DND-41 (cell line): ENCODE measurements at places on chromosomes 6 and 20.

- H3K27me3 ChIP-seq, result no peaks in the 10 kb centered on the region
- no peaks in the 10 kb centered on the region for H3K4me1 ChIP-seq
- no peak overlapping the region; the same call in 1 of the 2 replicates for H3K27ac ChIP-seq
- H3K4me3 ChIP-seq, result no peak overlapping the region
- DNase-seq, result no peak
Measured at GRCh38 chr6:166318649-166319600, 10.7 kb upstream of the PRR18 start.

GRCh38 chr20:10362674-10363073 lies 71.3 kb downstream of the MKKS start:
- no peaks in the 10 kb centered on the region for H3K36me3 ChIP-seq
- no peak for DNase-seq
- no peaks in the 10 kb centered on the region for H3K27me3 ChIP-seq
- H3K4me3 ChIP-seq, result no peak overlapping the region

GRCh38 chr6:35216412-35216732 lies 2.6 kb downstream of the SCUBE3 start:
- no peak overlapping the region for H3K4me3 ChIP-seq
- DNase-seq, result no peak
- no peaks in the 10 kb centered on the region for H3K4me1 ChIP-seq

DNA sequence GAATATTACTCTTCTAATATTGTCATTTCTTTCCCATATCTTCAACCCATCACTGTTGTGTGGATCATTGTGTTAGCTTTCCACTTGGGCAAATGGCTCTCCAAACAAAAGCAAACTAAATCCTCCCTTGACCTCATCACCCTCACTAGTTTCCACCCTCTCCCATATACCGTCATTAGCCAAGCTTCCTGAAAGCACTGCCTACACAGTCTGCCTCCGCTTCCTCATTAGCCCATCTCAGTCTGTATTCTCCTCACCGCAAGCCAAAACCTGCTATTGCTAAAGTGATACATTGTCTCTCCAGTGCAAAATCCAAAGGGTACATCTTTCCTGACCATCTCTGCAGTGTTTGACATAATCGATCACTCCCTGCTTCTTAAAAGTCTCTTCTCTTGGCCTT lies 212.6 kb downstream of the CLIC5 start:
- no peak overlapping the region for H3K4me3 ChIP-seq
- H3K4me1 ChIP-seq, result no peaks in the 10 kb centered on the region
- H3K27ac ChIP-seq, result no peak overlapping the region
- no peak for DNase-seq
- no peaks in the 10 kb centered on the region for H3K27me3 ChIP-seq

- no peaks in the 10 kb centered on the region for H3K27me3 ChIP-seq
- no peaks in the 10 kb centered on the region for H3K36me3 ChIP-seq
- H3K4me1 ChIP-seq, result no peaks in the 10 kb centered on the region
- H3K27ac ChIP-seq, result no peak overlapping the region
Measured at GRCh38 chr6:72787391-72788031, 165.6 kb downstream of the KCNQ5 start.

DNA sequence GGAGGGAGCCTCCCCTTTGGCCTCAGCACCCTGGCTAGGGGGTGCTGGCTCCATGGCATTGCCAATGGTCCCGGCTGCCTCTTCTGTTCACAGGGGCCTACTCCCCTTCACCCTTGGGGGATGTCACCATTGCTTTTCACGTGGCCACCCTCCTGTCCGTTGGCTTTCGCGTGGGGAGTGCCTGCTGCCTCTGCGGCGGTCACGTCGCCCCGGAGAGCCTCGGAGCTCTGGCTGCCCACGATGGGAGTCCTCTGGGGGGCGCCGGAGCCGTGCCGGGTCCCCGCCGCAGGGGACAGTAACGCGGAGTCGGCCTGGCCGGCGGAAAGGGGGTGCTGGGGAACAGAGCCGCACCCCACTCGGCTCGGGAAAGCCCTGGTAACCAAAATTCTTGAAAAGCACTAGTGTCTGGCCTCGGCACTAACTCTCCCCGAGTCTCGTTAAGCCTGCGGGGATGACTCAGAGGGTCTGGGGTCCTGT lies 661 bp upstream of the HEBP2 start:
- peak; percentile 16 for DNase-seq
- H3K4me1 ChIP-seq, result peaks cover 16% of the 10 kb centered on the region

- H3K27me3 ChIP-seq, result no peaks in the 10 kb centered on the region
- no peak overlapping the region for H3K27ac ChIP-seq
- no peak for DNase-seq
- no peak overlapping the region for H3K4me3 ChIP-seq
- H3K4me1 ChIP-seq, result no peaks in the 10 kb centered on the region
Measured at GRCh38 chr6:24899997-24900325, 35.8 kb downstream of the RIPOR2 start.

DNA sequence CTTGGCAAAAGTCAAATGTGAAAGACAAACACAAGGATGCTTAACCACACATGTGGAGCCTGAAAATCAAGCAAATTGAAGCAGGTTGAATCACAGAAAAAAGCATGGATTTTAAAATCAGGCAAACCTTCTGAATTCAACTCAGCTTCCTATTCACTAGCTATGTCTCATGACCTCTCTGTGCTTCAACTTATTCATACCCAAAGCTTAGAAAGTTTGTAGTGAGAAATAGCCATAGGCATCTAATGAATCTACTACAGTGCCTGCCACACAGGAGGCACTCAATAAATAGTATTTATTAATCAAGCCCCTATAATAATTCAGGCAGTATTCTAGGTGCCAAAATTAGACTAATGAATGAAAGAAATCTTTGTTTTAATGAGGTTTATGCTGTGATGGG lies 112.2 kb upstream of the TNFAIP3 start:
- H3K27ac ChIP-seq, result no peak overlapping the region
- DNase-seq, result no peak
- H3K4me1 ChIP-seq, result no peaks in the 10 kb centered on the region
- no peak overlapping the region for H3K4me3 ChIP-seq

- H3K4me1 ChIP-seq, result peaks cover 29% of the 10 kb centered on the region
- peaks cover 70% of the 10 kb centered on the region for H3K36me3 ChIP-seq
- no peaks in the 10 kb centered on the region for H3K27me3 ChIP-seq
- H3K27ac ChIP-seq, result no peak overlapping the region; the same call in 1 of the 2 replicates
Measured at GRCh38 chr20:63957004-63957689, 931 bp upstream of the UCKL1 start.

- peaks cover 3% of the 10 kb centered on the region for H3K4me1 ChIP-seq
- DNase-seq, result no peak
- no peaks in the 10 kb centered on the region for H3K36me3 ChIP-seq
- H3K27me3 ChIP-seq, result no peaks in the 10 kb centered on the region
- H3K4me3 ChIP-seq, result no peak overlapping the region
Measured at GRCh38 chr20:10654630-10655029, 19.2 kb downstream of the JAG1 start.

- H3K4me3 ChIP-seq, result no peak overlapping the region
- H3K27me3 ChIP-seq, result no peaks in the 10 kb centered on the region
- peaks cover 82% of the 10 kb centered on the region for H3K36me3 ChIP-seq
- no peak for DNase-seq
- H3K27ac ChIP-seq, result no peak overlapping the region
Measured at GRCh38 chr20:58421497-58421850, 32.4 kb downstream of the VAPB start.

- H3K4me3 ChIP-seq, result no peak overlapping the region
- H3K36me3 ChIP-seq, result no peaks in the 10 kb centered on the region
- no peaks in the 10 kb centered on the region for H3K4me1 ChIP-seq
- no peaks in the 10 kb centered on the region for H3K27me3 ChIP-seq
- DNase-seq, result no peak
Measured at GRCh38 chr20:7722564-7722963, 217.7 kb downstream of the HAO1 start.

- no peak for DNase-seq
- H3K27ac ChIP-seq, result no peak overlapping the region
- no peak overlapping the region for H3K4me3 ChIP-seq
- H3K4me1 ChIP-seq, result peaks cover 44% of the 10 kb centered on the region
- H3K36me3 ChIP-seq, result no peaks in the 10 kb centered on the region
Measured at GRCh38 chr20:57618764-57619050, 1.5 kb downstream of the ZBP1 start.

- DNase-seq, result no peak
- no peaks in the 10 kb centered on the region for H3K36me3 ChIP-seq
- H3K27ac ChIP-seq, result no peak overlapping the region
Measured at GRCh38 chr6:156437121-156437879, 339.9 kb upstream of the ARID1B start.

- no peak overlapping the region for H3K4me3 ChIP-seq
- no peaks in the 10 kb centered on the region for H3K4me1 ChIP-seq
- H3K27me3 ChIP-seq, result no peaks in the 10 kb centered on the region
Measured at GRCh38 chr6:168570211-168570610, 129.2 kb downstream of the SMOC2 start.

DNA sequence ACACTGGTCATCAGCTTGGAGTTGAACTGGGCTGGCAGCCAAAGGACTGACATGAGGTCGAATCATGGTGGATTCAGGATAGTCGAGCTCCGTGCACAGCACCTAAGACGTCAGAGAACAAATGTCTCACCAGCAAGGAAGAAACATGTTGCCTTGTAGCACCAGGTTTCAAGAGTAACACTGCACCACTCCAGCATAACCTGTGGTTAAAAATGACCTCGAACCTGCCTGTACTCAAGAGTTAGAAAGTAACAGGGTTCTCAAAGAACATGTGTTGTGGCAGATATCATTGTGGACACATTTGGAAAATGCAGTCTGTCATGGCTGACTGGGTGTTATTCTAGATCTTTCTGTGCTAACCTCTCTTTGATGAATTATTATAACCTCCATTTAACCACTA lies 511.6 kb downstream of the CDH26 start:
- no peaks in the 10 kb centered on the region for H3K36me3 ChIP-seq
- DNase-seq, result no peak
- H3K27me3 ChIP-seq, result no peaks in the 10 kb centered on the region
- H3K27ac ChIP-seq, result no peak overlapping the region
- H3K4me1 ChIP-seq, result no peaks in the 10 kb centered on the region

- H3K4me3 ChIP-seq, result no peak overlapping the region
- H3K36me3 ChIP-seq, result no peaks in the 10 kb centered on the region
- DNase-seq, result no peak
- H3K27ac ChIP-seq, result no peak overlapping the region
- H3K4me1 ChIP-seq, result no peaks in the 10 kb centered on the region
Measured at GRCh38 chr6:44661221-44662008, 273.9 kb downstream of the CDC5L start.

DNA sequence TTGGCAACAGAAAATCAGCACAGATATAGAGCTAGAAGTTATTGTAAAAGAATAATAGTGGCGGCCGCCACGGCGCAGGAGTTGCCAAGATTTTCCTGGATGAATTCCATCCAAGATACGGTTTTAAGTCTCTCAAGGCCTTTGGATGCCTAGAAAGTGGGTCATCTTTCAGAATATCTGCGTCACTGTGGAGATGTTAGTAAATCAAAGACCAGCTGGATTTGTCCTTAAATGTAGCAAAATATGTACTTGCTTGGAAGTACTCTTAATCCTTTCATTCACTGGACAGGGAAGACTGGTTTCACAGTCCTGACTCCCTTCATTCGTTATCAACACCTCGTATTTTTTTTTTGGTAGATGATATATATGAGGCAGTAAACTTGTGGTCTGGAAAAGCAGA lies 83.0 kb downstream of the SLC22A3 start:
- H3K4me3 ChIP-seq, result no peak overlapping the region

DNA sequence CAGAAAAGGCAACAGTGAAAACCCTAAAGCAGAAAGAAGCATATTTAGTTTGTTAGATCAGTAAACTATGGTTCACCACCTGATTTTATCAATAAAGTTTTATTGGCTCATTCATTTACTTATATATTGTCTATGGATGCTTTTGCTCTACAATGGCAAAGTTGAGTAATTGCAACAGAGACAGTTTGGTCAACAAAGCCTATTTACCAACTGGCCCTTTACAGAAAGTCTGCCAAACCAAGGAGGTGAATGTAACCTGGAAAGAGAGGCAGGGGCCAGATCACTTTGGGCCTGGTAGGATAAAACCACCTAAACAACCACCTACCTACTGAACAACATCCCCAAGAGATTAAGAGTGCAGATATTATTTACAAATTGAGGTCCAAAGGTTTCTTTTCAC lies 19.4 kb downstream of the SAYSD1 start:
- no peaks in the 10 kb centered on the region for H3K36me3 ChIP-seq
- no peak overlapping the region for H3K4me3 ChIP-seq
- no peaks in the 10 kb centered on the region for H3K27me3 ChIP-seq
- DNase-seq, result no peak
- no peak overlapping the region for H3K27ac ChIP-seq

- DNase-seq, result no peak
- H3K27me3 ChIP-seq, result no peaks in the 10 kb centered on the region
- no peaks in the 10 kb centered on the region for H3K4me1 ChIP-seq
- H3K27ac ChIP-seq, result no peak overlapping the region
Measured at GRCh38 chr6:168099201-168100010, 20.4 kb upstream of the FRMD1 start.

- no peak for DNase-seq
- no peak overlapping the region for H3K27ac ChIP-seq
- no peaks in the 10 kb centered on the region for H3K4me1 ChIP-seq
- H3K4me3 ChIP-seq, result no peak overlapping the region
- H3K36me3 ChIP-seq, result no peaks in the 10 kb centered on the region
Measured at GRCh38 chr6:63882208-63882607, 246.6 kb downstream of the PHF3 start.

DNA sequence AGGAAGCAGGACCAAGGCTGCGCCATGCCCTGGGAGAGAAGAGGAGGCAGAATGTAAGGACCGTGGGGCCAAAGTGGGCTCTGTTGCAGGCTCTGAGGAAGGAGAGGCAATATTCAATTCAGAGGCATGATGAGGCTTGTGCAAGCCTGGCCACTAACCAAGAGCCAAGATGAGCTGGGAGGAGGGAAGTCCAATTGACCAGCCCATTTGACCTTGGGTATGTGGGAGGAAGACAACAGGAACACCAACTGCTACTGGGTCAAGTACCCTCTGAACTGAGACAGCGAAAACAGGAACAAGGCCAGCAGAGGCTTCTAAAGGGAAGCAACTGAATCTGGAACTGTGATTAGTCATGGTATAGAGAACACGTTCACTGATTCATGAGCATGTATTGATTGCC lies 779.6 kb downstream of the MAFB start:
- H3K27ac ChIP-seq, result no peak overlapping the region
- peaks cover 10% of the 10 kb centered on the region for H3K27me3 ChIP-seq
- no peak for DNase-seq

DNA sequence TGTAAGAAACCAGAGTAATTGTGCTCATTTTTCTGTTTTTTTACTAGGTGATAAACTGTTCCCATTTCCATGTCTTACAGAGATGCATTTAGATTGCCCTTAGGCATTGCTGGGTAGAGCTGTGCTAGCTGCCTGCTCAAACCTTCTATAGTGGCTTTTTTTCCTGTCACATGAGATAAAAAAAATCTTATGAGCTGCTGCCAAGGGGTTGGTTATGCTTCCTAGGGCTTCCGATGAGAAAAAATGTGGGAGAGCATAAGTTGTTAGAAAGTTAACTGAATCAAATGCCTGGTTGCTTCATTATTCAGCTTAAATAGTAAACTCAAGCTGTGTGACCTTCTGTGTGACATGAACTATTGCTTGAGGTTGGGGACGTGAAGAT lies 50.0 kb upstream of the NOX3 start:
- no peaks in the 10 kb centered on the region for H3K36me3 ChIP-seq
- H3K4me1 ChIP-seq, result no peaks in the 10 kb centered on the region
- DNase-seq, result no peak
- H3K4me3 ChIP-seq, result no peak overlapping the region
- no peaks in the 10 kb centered on the region for H3K27me3 ChIP-seq
